ENCODE measurements at places on chromosomes 2 and 18.

DNA sequence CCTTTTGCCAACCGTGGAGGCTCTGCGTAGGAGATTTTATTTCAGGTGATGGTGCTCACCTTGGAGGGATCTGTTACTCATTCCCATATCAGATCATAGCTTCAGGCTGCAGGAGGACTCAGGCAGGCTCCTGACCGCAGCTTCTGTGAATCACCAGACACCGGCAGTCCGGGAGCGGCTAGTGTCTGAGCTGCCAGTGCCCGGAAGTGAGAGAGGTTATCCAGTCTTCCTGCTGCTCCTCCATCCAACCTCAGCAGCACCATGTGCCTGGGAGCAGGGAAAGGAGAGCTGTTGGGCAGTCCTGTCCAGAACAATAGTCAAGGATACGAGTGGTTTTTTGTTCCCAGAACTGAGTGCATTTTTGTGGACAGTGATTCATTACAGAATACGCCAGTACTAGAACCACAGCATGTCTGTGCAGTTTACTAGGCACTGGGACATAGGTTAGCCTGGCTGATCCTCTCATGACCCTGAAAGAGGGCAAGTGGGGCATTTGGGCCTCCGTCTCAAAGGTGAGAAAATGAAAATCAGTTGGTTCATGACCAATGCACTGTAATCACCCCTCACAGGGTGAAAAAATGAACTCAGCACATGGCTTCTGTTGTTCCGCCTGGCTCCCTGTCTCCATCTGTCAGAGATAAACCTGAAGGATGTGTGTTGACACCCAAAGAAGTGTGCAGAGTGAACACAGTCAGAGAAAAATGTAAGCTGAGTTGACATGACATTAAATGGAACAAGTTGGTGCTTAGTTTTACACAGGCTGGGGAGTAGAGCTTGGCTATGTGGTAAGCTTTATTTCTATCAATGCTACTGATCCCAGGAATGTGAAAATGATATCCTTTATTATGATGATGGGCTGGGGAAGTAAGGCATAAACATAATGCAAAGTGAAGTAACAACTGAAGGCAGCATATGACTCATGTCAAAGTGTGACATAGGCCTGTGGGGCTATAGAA is 12.2 kb downstream of the FHOD3 start:
- no peak for DNase-seq

DNA sequence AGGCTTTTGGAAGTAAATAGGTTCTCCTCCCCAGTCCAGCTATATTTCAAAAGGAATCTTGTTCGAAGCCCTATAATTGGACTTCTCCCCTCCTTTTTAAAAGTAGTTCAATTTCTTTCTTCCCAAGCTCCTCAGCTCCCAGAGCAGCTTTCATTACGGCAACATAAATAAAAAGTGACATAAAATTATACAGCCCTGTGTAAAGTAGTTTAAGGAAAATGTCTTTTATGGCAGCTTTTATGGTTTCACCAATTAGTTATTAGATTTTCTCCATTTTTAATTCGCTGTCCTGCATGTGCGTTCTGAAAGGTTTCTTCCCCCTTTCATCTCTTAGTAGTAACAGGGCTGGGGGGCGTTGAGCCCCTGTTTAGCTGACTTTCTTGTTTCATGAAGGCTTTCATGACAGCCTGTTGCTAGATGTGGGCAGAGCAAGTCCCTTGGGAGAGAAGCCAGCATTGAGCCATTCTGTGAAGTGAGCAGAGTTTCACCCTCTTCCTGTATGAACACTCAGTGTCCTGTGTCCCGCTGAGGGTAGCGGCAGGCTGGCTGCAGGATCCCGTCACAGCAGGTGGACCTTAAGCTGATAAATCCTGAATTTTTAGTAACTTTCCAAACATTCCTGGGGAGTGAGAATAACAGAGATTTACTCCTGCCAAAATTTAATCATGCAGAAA is 229.7 kb upstream of the SPRED2 start:
- no peak for DNase-seq

DNA sequence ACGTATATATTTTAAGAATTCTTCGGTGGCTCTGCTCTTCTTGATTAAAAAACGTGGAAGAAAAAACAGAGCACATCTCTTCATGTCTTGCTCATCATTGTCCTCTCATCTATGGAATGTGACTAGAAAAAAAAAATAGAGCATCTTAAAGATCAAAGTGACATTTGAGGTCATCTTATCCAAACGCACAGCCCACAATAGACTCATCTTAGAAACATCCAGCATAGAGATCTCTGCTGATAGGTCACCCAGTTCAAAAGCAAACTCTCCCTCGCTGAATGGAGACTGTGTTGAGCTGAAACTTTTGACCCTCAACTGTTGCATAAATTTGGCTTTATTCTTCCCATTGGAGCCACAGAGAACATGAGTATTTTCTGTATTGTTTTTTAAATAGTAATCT is 65.2 kb downstream of the CMPK2 start:
- DNase-seq = no peak

DNA sequence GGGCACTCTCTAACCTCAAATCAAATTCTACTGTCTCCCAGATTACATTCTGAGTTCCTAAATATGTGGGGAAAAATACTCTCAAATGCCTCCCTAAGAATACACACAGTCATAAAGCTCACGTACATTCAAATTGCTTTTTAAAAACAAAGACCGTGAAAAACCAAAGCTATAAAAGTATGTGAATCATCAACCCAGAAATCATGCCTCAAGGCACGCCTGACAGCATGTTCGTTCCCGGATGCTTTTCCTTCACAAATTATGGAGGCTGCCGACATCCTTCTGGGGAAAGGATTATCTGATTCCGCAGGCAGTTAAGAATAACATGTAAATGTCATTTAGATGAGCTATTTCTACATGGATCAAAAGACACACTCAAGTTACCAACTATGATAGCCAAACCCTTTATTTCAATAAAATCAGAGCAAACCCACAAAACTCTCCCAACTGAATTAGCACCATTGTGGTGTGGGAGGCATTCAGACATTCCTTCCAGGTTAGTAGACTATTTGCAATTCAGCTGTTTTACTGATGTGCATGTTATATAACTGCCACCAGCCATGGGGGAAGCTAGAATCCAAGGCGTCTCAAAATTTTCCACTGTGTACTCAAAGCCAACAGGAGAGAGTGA is 398.2 kb upstream of the TRIB2 start:
- DNase-seq = no peak

All from HL-60 (cell line).